ENCODE measurements at places on chromosomes 13 and 19. TPM values are rescaled to one million over a fixed set of nuclear protein-coding genes. Genes with fewer than 3 reads are reported as not detected.

The PSG11 gene
- total RNA-seq: not detected

The LILRB3 gene
- total RNA-seq: not detected

The BST2 gene
- 138 TPM for total RNA-seq

The FAM216B gene
- total RNA-seq: not detected

The PPM1N gene
- total RNA-seq: not detected

The FGF21 gene
- total RNA-seq: not detected

The PTPRH gene
- 3.9 TPM for total RNA-seq

The DACT3 gene
- total RNA-seq: 1.7 TPM

The KLK11 gene
- not detected for total RNA-seq

The PEG3 gene
- total RNA-seq: not detected

The ZNF837 gene
- 1.4 TPM for total RNA-seq

The LGALS14 gene
- not detected for total RNA-seq

The PRODH2 gene
- not detected for total RNA-seq

The MBD3L3 gene
- total RNA-seq: not detected

The ZNF71 gene
- total RNA-seq: 15.9 TPM

The MAMSTR gene
- total RNA-seq: 0.79 TPM

The RYR1 gene
- not detected for total RNA-seq
